NCI-H1105 (cell line): ENCODE measurements at places on chromosomes 2 and 18.

GRCh38 chr2:79219383-79219988 is 59.9 kb upstream of the REG3A start:
- DNase-seq, result peak; percentile 39

- no peak for DNase-seq
These were observed 28.2 kb downstream of the SFXN5 start for GRCh38 chr2:73043276-73043675.

DNA sequence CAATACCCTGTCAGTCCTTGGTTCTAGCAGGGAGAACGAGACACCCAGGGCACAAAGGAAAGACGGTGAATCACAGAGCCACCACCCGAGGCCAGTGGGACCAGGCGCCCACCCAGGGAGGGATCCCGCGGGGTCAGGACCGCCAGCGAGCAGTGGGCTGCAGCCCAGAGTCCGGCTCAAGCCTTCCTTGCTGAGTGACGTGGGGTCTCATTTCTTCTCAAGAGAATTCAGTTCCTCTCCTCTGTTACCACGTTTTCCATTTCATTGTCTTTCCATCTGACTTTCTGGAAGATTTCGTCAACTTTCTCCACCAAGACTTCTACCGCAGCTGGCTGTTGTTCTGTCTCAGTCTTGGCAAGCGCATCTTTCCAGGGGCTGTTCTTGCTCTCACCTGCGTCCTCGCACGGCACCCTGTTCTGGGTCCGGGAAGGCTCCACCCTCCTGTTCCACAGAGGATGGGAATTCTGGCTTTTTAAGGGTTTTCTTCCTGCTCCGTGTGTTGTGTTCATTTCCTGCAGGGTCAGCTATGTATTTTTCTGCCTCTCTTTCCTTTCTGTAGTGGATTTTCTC is 248.6 kb downstream of the NDUFA10 start:
- DNase-seq, result no peak

DNA sequence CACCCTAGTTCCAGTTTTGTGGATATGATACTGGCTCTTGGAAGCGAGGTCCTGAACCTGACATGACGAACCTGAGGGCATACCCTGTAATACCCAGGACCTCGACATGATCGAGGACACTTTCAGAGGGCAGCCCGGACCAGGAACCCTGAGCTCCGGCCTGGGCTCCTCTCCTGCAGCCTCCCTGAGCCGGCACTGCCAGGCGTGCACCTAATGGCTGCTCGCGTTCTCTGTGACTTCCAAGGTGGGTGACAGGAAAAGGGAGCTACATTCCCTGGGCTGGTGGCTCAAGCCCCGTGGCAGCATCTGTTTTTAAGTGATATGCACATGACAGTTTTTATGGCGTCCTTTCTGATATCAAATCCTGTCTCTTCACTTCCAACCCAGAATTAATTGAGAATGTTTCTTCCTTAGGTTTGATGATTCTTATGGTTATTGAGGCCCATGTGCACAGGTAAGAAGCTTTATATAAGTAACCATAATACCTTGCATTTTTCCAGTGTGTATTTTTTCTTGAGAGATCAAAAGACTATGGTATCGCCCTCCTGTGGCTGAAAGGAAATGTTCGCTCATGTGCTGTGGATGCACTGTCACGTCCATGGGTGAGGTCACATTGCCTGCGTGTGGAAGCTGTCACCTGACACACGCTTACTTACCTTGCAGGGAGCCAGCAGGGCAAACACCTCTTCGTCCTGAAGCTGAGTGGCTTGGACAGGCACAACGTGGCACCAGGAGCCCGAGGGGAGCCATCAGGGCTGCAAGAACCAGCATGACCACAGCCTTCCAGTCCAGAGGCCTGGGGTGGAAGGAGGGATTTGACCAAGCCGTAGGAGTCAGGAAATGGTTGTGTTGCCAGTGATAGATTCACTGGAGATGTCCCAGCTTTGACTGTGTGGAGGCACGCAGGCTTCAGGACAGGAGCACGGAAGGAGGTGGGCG is 367.4 kb upstream of the MYT1L start:
- no peak for DNase-seq

DNA sequence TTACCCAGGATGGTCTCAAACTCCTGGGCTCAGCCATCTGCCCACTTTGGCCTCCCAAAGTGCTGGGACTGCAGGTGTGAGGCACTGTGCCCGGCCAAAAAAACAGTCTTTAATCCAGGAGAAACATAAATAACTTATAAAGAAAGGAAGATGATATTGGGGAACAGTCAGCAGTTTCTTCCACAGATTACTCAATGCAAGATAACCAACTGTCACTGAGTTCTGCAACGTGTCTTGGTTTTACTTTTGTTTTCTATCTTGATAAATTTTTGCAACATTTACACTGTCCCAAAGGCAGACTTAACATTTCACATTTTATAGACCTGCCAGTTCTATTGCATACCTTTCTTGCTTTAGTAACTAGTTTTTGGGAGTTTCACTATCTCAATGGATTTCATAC is 71.1 kb downstream of the ANKRD44 start:
- DNase-seq, result no peak

GRCh38 chr2:54927751-54928615 is 122.3 kb downstream of the RTN4 start:
- no peak for DNase-seq

DNA sequence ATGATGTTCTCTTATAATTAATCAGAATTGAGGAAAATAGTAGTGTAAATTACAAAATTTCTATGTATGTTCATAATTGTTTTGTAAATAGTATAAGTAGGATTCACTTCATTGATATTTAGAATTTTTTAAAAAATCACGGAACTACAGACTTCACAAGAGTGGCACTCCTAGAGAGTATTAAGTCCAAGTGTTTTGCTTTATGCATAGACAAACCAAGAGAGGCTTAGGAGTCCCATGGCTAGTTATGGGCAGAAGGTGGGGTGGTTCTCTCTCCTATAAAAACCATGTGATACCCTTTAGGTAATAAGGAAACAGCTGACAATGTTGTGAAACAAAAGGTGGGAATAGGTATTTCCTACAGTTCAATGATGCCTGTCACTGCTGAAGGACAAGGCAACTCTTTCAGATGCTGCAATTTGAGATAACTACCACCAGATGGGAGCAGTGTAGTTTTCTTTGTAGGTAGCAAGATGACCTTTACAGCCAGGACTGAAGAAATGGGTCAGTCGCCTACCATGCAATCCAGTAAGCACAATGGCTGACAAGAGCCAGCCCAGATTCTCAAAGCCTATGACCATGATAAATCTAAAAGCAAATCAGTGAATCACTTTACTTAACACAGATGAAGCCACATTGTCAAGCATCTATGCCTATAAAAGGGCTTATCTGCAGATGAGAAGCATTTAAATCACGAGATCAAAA is 83.9 kb downstream of the AAK1 start:
- peak; percentile 6 for DNase-seq

GRCh38 chr18:44693030-44693784 is 12.5 kb downstream of the SETBP1 start:
- no peak for DNase-seq

- DNase-seq, result no peak
These were observed 885.3 kb upstream of the CELF4 start for GRCh38 chr18:38450876-38451275.

- DNase-seq, result no peak
These were observed 179.4 kb downstream of the LCLAT1 start for GRCh38 chr2:30626397-30626796.

GRCh38 chr2:70030724-70031420 is 56.4 kb upstream of the PCBP1 start:
- DNase-seq, result no peak

- no peak for DNase-seq
These were observed 3.8 kb upstream of the AQP12B start for GRCh38 chr2:240686460-240686859.

GRCh38 chr2:96501471-96501874 is 3.7 kb downstream of the NEURL3 start:
- no peak for DNase-seq

DNA sequence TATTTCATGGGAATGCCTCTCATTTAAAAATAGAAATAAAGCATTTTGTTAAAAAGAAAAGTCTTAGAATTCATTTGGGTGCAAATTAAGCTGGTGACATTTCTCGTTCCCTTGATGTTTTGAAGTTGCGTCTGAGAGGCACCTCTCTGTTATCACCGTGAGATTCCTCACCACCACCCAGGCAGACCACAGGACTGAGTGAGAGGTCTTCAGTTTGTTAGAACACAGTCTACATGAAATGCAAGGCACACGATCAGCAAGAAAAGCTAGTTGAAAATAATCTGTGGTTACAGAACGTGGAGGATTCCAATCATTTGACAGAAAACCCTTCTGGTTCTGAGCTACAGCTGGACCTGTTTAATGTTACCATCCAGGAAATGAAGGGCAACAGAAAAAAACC is 116.0 kb downstream of the UXS1 start:
- no peak for DNase-seq

DNA sequence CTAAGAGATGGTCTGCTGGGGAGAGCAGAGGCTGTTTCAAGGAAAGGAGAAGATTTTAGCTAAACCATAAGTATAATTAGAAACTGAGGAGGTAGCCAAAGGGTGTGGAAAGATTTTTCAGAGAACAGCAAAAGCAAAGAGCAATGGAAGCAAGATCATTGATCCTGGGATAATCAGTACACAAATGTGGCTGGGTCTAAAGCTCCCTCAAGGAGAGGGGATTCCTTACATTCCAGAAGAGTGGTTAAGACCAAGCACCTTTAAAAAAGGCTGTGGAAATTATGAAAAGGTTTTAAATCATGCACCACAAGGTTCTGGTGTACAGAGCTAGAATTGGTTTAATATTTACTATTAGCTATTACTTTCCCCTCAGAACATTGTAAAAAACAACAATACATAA is 246.0 kb upstream of the UBE2E3 start:
- DNase-seq, result no peak

- no peak for DNase-seq
These were observed 108.9 kb upstream of the MAP4K3 start for GRCh38 chr2:39545957-39546356.

- DNase-seq, result no peak
These were observed 69.7 kb downstream of the DCC start for GRCh38 chr18:52409727-52410126.

- DNase-seq, result no peak
These were observed 30.0 kb downstream of the HJURP start for GRCh38 chr2:233824373-233824772.

DNA sequence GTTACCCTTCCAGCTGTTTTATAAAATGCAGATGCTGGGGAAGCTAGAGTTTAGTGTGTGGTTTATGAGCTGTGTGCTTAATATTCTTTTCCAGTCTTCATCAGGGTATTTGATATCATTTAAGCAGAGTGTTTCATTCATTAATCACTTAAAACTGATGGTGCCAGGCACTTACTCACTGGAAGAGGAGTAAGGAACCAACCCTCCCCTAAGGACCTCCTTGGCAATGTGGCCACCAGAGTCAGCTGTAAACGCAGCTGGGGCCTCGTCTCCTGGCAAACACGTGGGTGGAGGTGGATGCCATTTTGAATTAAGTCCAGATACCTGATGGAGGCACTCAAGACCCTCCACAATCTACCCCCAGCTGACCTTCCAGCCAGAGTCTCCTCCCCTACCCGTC is 331.6 kb downstream of the CLIP4 start:
- no peak for DNase-seq

DNA sequence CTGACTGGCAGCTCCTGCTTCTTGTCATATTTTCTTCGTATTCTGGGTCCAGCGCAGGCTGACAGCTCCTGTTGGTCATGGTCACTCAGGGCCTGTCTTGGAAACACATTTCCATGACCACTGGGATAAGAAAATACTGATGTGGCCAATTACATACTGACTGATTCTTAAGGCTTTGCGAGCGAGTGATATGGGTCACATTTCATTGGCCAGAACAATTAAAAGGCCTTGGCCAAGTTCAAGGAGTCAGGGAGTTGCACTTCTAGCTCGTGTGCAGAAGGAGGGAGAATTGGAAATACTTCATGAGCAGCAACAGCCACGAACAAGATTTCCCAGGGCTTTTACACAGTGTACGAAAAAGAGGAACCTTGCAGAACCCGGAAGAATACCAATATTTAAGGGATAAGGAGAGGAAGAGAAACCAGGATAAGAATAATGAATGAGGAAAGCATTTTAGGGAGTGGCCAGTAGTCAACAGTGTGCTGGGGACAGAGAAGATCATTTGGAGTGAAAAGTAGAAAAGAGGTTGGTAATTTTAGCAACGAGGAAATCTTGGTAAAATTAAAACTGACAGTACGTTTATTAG is 149.5 kb downstream of the ATP9B start:
- no peak for DNase-seq

- DNase-seq, result no peak
These were observed 95.8 kb downstream of the TMEM163 start for GRCh38 chr2:134623046-134623445.

GRCh38 chr2:187050409-187050998 is 201.5 kb upstream of the ZSWIM2 start:
- DNase-seq, result no peak

DNA sequence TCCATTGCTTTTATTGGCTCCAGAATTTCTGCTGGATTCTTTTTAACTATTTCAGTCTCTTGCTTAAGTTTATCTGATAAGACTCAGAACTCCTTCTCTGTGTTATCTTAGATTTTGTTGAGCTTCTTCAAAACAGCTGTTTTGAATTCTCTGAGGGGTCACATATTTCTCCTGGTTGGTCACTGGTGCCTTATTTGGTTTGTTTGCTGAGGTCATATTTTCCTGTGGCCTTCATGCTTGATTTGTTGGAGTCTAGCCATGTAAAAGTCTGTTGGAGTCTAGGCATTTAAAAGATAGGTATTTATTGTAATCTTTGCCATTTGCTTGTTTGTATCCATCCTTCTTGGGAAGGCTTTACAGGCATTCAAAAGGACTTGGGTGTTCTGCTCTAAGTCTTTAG is 398.7 kb downstream of the DSEL start:
- DNase-seq, result no peak

- no peak for DNase-seq
These were observed 73.4 kb downstream of the CCDC150 start for GRCh38 chr2:196712867-196713266.

DNA sequence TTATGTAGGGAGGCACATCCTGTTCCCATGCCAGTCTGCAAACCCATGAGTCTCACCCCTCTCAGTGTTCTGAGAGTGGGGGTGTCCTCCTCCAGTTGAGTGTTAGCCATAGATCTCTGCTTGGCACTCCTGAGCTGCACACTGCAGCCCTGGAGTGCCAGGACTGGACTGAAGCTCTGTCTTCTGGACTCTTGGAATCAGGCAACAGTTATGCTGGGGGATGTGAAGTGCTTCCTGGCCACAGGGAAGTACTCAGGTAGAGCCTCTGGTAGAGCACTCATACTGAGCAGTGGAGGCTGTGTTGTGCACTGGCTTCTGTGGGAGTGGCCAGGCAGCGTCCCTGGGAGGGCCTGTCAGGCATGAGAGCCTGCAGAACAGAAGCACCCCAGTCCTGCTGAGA is 43.0 kb downstream of the SERPINB7 start:
- DNase-seq, result no peak

DNA sequence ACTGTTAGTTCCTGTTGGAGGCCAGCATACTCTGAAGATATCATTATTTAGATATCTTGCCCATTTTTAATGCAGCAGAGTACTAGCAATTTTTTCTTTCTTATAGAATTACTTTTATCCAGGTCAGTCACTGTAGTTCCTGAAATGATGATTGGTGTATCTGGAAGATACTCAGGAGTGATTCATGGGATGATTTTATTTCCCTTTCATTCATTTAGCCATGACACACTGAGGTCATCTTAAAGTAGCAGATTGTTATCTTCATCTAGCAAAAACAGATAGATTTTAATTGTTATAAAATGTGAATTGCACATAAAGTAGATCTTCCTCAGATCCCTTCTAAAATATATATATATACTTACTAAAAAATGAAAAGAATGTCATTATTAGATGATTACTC is 109.1 kb downstream of the PIK3C3 start:
- DNase-seq, result no peak

- no peak for DNase-seq
These were observed 151.1 kb downstream of the TMEM163 start for GRCh38 chr2:134567666-134568065.

- DNase-seq, result no peak
These were observed 78.3 kb upstream of the SETBP1 start for GRCh38 chr18:44602380-44602779.
